Adipocyte (in vitro differentiated cells): ENCODE measurements at places on chromosomes 7 and 10.
A peak's percentile ranks its signal among the peaks of the same experiment; 100 is the strongest.

DNA sequence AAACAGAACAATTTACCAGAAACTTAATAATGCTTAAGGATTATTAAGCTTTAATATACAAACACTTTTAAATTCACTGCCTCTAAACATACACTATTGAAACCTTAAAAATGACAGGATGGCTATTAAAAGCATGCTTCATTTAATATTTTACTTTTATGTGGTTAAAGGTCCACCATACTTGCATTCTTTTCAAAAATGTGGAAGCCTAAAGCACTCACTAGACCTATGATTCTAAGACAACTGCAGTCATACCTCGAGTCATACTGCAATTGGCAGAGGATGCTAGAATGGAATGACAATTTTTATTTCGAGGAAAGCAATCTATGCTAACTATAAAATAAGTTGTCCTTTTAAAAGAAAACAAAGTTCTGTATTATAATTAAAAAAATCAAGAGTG, 85.3 kb downstream of the PIP4K2A start:
- no peak for DNase-seq

GRCh38 chr7:151796091-151796870, 80.6 kb downstream of the PRKAG2 start:
- DNase-seq: no peak

GRCh38 chr7:4713183-4713784, 31.2 kb downstream of the FOXK1 start:
- peak; percentile 50 for DNase-seq

GRCh38 chr7:115831371-115831770, 199.2 kb downstream of the TFEC start:
- DNase-seq: no peak

DNA sequence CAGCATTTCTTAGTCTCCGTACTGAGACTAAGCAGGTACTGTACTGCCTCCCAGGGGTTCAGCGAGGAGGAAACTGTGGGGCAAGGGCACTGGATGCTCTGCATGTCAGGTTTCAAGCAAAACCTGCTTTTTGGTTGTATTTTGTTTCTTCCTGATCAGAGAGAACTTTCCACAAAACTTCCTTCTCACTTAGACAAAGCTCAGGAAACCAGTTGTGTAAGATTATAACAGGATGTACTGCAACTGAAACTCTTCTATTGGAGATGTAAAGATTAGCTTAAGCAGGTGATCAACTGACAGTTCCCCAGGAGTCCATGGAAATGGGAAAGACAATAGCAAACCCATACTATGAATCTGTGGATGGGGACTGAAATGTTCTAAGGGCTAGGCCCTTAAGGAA, 67.3 kb downstream of the PLCE1 start:
- DNase-seq: no peak

GRCh38 chr10:11256896-11257295, 239.2 kb downstream of the CELF2 start:
- DNase-seq: no peak

DNA sequence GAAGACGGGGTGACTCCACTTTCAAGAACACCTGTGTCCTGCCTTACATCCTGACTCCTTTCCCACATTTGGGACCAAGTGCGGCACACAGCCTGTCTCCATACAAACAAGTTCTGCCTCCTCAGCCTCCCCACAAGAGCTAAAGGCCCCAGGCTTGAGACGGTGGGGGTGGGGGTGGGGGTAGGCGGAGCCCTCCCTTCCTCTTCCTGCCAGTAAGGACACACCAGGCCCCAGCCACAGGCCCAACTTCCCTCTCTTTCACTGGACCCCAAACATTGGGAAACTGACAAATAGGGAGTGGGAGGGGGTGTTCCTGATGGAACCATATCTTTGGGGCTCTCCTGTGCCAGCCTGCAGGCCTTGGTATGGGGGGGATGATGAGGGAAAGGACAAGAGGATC, 4.6 kb downstream of the CDK5 start:
- no peak for DNase-seq

- DNase-seq: no peak
Observed at GRCh38 chr7:38659931-38660330, 28.8 kb upstream of the AMPH start.

DNA sequence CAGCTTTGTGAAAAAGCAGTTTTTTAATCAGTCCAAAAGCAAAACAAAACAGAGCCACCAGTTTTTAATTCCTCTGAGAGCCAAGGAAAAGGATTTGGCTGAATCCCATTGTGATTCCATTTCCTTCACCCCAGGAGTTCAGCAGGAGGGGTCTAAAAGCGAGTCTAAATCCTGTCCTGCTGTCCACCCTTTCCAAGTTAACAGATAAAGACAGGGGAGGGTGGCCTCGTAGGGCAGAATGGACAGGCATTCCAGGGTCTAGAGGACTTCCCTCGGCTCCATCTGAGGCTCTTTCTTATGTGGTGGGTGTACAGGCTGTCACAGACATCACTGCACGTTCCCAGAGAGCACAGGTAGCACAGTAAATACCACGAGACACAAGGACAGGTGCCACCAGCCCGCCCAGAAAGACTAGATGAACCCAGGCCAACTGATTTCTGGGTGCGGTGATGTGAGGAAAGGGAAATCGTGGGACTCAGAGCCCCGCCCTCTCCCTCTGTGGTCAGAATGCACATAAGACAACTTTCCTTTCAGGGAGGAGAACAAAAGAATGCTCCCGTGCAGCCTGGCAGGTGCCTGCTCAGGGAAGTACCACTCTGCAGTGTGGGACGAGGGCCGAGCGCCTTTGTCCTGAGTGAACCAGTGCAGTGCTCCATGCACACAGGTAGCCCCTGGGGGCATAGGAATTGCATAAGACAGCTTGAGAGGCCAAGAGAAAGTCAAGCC, 119.7 kb downstream of the ABLIM1 start:
- no peak for DNase-seq

DNA sequence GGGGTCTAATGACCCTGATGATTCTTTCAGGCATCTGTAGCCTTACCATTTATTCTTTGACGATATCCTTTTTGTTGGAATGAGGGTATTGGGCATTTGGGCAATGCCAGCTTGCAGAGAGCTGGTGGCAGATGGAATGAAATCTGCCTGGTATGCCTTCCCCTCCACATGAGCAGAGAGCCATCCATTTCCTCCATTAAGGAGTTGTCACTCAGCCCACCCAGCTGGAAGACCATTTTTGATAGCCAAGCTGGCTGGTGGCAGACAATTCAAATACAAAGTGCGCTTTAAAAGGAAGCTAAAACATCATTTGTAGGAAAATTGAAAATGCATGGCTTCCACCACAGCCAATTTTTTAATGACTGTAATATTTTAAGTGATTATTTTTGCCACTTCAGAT, 240.1 kb upstream of the SLC26A5 start:
- DNase-seq: no peak

DNA sequence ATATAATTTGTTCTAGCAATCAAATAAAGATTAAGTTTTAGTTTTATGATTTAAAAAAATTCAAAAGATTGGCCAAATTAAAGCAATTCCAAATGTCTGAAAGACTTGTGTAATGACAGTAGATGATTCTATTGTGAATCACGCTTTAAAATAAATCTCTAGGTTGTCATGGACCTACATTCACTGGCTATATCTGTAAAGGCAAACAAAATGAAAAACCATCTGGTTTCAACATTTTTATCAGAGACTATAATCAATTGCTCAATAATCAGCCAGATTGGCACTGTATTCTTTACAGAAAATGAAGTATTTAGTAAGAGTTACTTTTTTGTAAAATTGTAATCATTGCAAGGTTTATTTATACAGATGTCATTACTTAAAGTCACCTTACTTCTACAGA, 60.7 kb downstream of the DGKB start:
- DNase-seq: peak; percentile 68

- no peak for DNase-seq
Observed at GRCh38 chr7:153698046-153698445, 354.2 kb upstream of the DPP6 start.

DNA sequence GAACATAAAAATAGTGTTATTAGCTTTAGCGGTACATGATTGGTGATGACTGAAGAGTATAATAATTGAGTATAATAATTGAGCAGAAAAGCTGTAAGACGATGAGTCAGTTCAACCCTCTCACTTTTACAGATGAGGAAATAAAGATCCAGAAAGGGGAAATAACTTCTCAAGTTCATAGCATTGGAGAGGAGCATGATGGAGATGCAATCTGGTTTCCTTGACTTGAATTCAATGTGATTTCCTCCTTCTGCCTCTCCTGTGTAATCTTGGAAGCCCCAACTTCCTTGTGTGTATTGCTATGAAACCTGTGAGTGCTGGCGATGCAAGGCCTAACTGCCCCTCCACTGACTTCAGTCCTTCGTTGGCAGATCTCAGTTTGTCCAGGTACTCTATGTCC, 265.1 kb downstream of the LRMDA start:
- no peak for DNase-seq

GRCh38 chr7:33788531-33788930, 116.8 kb upstream of the BMPER start:
- no peak for DNase-seq

GRCh38 chr10:96655461-96656197, 64.7 kb downstream of the PIK3AP1 start:
- DNase-seq: no peak

DNA sequence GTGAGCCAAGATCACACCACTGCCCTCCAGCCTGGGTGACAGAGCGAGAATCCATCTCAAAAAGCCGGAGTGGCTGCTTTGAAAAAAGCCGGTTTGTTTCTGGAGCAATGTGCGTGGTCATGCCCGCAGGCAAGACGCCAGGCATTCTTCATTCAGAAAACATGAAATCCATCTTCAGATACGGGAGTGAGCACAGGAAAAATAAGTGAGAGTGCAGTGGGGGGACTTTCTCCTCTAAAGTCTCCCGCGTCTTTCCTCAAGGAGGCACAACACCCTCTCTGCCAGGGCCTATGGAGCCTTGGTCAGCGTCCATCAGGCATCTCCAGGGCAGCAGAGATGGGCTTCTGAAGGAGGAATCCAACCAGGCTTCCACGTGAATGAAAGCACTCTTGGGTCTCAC, 62.3 kb upstream of the DGKI start:
- no peak for DNase-seq

GRCh38 chr7:37084303-37084702, 360.0 kb upstream of the AOAH start:
- DNase-seq: peak; percentile 9

DNA sequence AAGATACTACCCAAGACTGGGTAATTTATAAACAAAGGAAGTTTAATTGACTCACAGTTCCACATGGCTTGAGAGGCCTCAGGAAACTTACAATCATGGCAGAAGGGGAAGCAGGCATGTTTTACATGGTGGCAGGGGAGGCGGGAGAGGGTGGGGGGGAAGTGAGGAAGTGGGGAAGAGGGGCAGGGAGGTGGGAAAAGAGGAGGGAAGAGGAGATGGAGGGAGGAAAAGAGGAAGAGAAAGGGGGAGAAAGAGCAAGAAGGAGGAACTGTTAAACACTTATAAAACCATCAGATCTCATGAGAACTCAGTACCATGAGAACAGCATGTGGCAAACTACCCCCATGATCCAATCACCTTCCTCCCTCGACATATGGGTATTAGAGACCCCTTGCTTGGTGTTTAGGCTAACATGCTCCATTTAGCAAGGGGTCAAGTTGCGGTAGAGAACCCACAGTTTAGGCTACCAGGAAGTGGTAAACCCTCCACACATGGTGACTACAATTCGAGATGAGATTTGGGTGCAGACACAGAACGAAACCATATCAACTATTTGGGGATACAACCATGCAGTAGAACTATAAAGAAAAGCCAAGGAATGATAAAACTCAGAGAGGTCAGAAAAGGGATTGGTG, 3.5 kb upstream of the LMBR1 start:
- DNase-seq: no peak

GRCh38 chr7:72476608-72477305, 64.6 kb upstream of the CALN1 start:
- DNase-seq: no peak

GRCh38 chr10:9796564-9796963, 1221.1 kb upstream of the CELF2 start:
- DNase-seq: no peak

DNA sequence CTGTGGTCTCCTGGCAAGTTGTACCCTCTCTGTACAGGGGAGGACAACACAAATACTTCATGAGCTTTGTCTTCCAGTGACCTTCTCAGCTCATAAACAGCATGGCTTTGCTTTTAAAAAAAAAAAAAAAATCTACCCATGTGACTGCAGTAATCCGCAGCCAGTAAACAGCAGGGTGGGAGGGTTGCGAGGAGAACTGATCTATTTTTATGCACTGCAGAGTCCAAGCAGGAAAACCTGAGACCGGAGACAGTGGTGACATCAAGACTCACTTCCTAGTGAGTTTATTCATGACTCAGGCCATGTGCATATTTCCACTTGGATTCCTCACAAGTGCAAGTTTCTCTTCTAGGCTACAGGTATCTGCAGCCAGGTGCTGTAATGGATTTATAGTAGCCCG, 127.9 kb downstream of the NRF1 start:
- DNase-seq: no peak

- no peak for DNase-seq
Observed at GRCh38 chr10:46096446-46096845, 50.4 kb upstream of the MSMB start.

GRCh38 chr7:95684505-95684904, 87.8 kb upstream of the DYNC1I1 start:
- DNase-seq: no peak

- DNase-seq: peak; percentile 93
Observed at GRCh38 chr10:88456730-88457129, 126.4 kb downstream of the RNLS start.
